CD4-positive, alpha-beta T cell treated with Interleukin-6 for 4 hours (primary cell): ENCODE measurements at places on chromosomes 12 and 14.

GRCh38 chr12:120264904-120265472 lies 542 bp downstream of the PXN start:
- no peak for DNase-seq

DNA sequence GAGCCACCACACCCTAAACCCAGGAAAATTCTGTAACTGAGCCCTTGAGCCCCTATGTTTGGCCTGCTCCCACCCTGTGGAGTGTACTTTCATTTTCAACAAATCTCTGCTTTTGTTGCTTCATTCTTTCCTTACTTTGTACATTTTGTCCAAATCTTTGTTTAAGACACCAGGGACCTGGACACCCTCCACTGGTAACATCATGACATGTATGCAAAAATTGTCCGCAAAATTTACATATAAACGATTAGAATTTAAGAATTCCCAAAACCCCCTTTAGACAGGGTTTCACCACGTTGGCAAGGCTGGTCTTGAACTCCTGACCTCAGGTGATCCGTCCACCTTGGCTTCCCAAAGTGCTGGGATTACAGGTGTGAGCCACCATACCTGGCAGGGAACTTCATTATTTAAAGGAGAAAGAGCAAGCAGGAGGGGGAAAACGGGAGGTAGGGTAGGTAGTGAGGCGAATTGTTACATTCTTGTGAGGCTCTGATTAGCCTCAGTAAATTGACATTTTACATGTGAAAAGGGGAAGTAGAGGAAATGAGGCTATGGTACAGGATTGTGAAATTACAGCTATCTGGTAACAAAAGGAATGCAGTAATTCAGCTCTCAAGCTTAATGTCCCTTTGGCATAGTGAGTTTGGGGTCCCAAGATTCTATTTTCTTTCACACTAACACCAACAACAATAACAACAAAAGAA lies 27.6 kb downstream of the TUBA1A start:
- no peak for DNase-seq

DNA sequence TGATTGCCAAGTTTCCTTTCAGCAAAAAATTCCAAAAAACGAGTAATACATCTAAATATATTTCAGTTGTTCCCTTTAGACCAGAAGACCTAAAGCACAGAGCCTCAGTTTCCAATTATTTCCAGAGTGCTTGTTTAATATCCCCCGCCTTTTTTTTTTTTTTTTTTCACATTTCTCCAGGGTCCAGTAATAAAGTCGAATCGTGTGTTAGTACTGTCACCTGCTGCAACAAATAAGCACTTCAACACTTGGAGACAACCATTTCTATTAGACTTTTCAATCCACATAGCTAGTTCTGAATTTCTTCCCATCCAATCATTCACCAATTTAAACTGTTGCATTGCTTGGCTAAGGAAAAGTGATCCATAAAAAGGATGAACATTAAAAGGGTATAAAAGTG lies 13.6 kb downstream of the PDE6H start:
- DNase-seq: no peak

DNA sequence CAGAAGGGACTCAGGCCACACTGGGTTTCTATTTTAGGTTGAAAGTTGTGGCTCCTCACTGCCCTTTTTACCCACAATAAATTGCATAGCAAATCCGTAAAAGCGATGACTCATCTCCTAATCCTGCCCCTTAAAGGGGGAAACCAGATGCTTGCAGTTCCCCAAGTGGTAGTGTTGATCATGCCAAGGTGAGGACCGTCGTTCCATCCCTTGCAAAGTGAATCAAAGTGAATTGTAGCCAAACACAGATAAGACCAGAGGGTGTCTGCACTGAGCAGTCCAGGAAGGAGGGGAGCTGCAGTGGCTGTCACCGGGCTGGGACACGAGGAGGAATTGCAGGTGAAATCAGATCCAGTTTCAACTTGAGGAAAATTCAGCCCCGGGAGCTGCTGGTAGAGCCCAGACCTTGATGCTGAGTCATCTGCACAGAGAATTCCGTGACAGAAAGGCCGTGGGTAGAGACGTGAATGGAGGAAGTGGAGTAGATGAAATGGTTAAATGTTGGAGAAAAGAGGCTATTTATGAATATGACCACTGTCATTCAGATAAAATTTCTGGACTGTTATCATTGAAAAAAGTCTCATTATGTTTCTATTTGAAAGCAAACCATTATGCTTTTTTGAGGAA lies 44.2 kb upstream of the MMP17 start:
- no peak for DNase-seq

DNA sequence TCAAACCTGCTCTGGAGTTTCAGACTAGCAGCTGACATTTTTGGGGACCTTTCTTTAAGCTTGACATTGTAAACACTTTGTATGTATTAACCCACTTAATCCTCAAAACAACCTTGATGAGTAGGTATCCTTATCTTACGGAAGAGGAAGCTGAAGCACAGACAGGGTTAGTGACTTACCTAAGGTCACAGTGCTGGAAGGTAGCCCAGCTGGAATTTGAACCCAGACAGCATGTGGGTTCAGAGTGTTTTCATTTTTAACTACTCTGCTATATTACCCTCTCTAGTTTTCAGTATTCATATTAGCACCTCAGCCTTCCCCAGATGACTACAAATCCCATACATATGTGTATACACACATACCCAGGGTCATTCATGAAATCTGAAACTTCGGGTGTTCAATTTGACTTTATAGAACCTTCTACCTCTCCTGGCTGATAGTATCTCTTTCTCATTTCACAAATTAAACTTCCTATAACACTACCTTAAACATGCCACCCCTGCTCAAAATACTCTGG lies 13.9 kb downstream of the LPCAT3 start:
- no peak for DNase-seq

GRCh38 chr12:50398931-50399330 lies 1.8 kb upstream of the LARP4 start:
- DNase-seq: no peak

GRCh38 chr12:93921521-93921920 lies 226.9 kb upstream of the PLXNC1 start:
- DNase-seq: no peak

DNA sequence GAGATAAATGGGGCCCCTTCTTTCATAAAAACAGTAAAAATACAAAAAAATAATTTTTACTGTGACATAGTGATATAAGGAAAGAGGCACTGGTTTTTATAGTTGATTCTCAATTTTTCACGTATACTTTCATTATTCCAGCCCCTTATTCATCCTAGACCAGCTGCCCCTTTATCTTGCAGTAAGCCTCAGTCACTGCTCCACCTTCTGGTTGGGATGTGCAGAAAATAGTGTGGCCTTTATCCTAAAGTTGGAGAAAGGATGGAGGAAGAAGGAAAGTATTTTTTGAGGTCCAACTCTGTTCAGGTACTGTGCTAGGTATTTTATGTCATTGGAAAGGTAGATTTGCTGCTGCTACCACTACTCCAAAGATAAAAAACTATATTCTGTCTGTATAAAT lies 172.7 kb downstream of the ANO6 start:
- DNase-seq: no peak

DNA sequence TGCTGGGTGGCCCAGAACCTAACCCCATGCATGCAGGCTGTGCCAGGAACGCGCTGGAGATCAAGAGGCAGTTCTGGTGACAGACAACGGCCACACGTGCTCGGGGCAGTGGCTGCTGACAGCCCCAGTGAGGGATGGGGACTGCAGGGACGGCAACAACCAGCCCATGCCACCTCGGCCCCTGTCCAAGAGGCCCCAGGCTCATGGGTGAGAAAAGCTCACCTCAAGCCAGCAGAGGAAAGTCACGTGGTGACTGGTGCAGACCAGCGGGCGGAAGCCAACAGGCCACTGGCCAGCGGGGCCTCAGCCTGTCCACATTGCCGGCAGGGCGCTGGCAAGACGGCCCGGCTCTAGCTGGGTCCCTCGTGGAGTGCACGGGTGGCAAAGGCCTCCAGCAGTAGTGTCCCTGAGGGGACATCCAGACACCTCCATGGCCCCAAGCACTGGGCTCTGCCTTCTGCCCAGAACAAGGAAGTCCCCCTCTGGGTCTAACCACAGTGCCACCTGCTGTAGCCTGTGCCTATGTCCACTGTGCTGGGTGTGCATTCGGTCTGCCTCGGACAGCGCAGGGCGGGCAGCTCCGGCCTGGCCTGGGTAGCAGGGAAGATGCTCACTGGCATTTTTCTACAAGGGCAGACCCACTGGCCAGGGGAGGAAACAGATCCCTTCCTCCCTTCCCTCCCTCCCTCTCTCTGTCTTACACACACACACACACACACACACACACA lies 134.1 kb downstream of the NCOR2 start:
- DNase-seq: no peak

- peak; percentile 66 for DNase-seq
Observed at GRCh38 chr12:110245369-110245772, 35.7 kb upstream of the ATP2A2 start.

DNA sequence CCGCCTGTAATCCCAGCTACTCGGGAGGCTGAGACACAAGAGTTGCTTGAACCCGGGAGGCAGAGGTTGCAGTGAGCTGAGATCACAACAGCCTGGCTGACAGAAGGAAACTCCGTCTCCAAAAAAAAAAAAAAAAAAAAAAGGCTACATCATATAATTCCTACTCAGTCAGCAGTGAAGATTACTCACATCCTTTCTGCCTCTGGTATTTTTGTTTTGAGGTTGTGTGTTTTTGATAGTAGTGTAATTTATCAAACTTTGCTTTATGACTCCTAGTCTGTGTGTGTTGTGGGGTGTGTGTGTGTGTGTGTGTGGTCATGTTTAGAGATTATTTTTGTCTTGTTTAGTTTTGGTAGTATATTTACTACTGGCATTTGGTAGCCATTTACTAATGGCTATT lies 29.8 kb upstream of the DLGAP5 start:
- no peak for DNase-seq

GRCh38 chr12:49121047-49121696 lies 10.0 kb downstream of the TUBA1B start:
- DNase-seq: no peak

DNA sequence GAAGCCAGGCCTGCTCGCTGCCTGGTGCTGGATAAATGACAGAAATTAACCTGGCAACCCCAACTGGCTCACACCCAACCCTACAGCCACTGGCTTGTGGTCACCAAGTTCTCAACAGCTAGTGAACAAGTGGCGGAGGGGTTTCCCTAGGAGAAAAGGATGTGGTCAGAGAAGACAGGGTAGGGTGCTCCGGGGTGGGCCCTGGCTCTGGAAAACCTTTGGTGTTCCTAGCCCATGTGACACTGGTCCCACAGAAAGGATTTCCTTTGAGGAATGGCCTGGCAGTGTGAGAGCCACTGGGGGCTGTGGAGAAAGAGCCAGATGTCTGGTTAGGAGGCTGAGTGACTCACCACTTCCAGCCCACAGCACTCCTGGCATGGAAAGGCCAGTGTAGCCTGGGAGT lies 8.7 kb downstream of the SYNE3 start:
- DNase-seq: no peak

GRCh38 chr12:112486361-112486760 lies 67.6 kb downstream of the PTPN11 start:
- DNase-seq: no peak

- DNase-seq: no peak
Observed at GRCh38 chr12:62928632-62929031, 6.3 kb downstream of the PPM1H start.

GRCh38 chr12:56932146-56932545 lies 2.1 kb downstream of the SDR9C7 start:
- no peak for DNase-seq

GRCh38 chr12:68235576-68235975 lies 10.0 kb upstream of the IL26 start:
- DNase-seq: no peak

DNA sequence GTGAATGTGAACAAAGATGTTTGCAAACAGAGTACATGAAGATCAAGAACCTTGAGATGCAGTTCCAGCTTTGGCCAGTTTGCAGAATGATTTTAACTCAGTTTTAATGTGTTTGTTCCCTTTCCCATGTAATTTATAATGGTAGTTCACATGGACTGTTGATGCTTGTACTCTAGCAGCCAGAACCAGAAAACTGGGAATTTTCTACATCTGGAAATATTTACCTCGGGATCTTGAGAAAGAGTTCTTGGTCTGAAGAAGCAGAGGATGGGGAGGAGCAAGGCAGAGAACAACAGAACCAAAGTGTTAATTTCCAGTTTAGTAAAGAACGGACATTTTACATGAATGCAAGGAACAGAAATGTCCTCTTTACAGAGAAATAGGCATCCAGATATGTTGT lies 37.0 kb upstream of the PMCH start:
- no peak for DNase-seq

DNA sequence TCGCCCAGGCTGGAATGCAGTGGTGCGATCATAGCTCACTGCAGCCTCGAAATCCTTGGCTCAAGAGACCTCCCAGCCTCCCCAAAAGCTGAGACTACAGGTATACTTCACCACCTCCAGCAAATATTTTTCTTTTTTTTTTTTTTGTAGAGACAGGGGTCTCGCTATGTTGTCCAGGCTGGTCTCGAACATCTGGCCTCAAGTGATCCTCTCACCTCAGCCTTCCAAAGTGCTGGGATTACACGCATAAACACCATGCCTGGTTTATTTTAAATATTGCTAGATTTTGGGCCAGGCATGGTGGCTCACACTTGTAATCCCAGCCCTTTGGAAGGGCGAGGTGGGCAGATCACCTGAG lies 26.7 kb upstream of the UBC start:
- no peak for DNase-seq

- DNase-seq: no peak
Observed at GRCh38 chr12:57576613-57577160, 14.3 kb upstream of the PIP4K2C start.

- no peak for DNase-seq
Observed at GRCh38 chr12:57817261-57817989, 1.1 kb downstream of the AVIL start.
